ENCODE measurements at places on chromosomes 12 and 14.

DNA sequence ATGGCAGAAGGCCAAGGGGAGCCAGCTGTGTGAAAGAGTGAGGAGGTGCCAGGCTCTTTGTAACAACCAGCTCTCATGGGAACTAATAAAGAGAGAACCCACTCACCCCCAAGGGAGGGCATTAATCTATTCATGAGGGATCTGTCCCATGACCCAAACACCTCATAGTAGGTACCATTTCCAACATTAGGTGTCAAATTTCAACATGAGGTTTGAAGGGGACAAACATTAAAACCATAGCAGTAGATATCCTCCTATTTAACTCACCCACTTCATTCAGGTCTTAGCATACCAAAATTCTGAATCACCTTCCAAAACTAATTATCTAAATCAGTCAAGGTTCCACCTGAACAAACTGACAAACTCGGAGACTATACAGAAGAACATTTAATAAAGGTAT lies 75.3 kb downstream of the PPFIA2 start:
- DNase-seq, result no peak

GRCh38 chr14:96638041-96638855 lies 136.1 kb downstream of the PAPOLA start:
- no peak for DNase-seq

DNA sequence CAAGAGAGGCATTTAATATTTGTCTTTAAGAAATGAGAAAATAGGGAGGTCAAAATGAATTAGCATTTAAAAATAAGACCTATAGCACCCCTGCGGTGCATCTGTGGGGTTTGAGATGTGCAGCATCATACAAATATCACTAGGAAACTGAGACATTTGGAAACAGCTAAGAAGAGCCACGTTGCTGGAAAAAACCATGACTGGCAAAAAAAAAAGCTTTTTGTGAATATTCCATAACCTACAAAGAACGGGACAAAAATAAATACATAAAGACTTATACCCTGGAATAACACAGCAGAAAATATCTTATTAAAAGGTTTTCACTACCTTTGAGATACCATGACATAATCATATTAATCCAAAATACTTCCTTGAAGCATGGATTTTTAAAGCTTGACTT lies 366.2 kb downstream of the PAWR start:
- DNase-seq, result no peak

- DNase-seq, result no peak
Observed at GRCh38 chr12:123787466-123787865, 25.4 kb downstream of the DNAH10 start.

DNA sequence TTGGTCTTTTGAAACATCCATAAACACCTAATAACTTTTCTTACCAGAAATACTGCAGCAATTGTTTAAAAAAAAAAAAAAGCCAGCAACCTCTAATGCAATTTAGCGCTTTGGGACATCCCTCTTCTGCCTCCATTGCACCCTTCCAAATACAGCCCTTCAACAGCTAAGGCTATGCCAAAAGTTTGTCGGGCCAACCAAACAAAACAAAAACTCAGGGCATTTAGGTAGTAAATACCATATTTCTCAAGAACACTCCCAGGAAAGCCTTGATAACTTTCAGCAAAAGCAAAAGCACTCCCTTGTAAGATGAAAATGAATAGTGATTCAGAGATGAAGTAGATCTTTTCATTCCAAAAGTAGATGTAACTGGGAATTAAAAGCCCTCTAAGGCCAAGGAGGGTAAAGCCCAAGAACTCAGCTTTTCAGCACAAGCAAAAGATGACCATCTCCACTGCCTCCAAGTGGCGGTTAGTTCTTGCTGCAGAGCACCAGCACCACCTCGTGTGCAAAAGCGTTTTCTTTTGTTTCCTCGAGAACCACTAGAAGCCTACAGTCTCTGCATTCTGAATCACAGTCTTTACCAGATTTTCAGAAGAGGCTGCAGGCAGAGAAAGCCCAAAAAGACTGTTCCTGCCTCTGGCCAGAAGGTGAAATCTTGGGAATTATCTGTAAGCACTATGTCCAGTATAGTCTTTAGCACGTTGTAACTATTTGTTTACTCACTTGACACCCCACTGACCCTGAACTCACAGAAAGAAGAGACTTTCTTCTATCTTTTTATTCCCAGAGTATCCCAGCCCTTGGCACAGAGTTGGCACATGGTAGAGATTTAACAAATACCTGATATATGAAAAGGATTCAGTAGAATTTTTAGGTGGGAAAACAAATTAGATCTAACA lies 53.1 kb downstream of the SIX6 start:
- DNase-seq, result no peak

- DNase-seq, result no peak
Observed at GRCh38 chr12:5114436-5114835, 70.8 kb downstream of the KCNA5 start.

- no peak for DNase-seq
Observed at GRCh38 chr12:99067171-99067785, 422.2 kb downstream of the APAF1 start.

DNA sequence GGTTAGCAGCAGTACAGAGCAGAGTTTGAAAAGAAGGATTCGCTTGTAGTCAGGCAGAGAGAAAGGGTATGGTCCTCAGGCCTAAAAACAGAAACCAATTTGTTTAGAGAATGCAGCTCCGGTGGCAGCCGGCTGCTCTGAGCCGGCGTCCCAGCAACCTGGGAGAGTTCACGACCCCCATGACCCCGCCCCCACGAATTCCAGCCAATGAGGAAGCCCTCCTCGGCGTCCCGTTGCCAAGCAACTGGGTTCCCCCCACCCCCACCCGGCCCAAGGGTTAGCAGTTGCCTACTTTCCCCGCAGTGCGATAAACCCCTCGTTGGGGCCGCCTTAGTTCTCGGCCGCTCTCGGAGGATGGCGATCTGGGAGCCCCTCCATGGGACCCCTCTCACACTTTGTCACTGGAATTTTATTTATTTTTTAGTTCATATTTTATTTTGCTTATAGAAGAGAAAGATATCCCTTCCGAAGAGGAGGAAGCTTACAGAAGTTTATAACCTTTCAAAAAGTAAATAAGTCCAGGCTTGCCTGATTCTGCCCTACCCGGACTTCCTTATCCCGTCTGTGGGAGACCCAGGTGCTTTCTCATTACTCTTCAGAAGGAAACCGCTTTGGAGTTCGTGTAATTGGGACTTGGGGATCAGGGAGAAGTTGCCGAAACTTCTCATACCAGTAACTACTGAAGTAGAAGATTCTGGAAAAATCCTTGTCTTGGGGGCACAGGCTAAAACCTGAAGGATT lies at the start of gene CCDC60:
Gene CCDC60, plus strand, starts transcription at position 300 of the 741 bp plus-strand sequence. CDS start 448 bp downstream, outside the sequence.
- DNase-seq, result no peak

DNA sequence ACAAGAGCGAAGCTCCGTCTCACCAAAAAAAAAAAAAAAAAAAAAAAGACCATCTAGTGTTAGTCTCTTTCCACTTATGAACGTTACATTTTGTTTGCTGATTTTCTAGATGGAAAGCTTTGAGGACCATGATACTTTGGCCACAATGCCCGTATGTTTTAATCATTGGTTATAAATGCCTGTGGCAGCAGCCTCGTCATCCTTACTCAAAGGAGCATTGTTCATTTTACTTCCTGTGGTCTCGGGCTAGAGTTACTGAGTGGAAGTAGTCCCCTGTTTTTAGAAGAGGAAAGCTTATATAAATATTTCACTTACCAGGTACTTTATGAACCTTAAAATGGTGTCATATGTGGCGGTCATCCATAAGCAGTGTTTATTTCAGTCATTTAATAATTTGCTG lies 359.9 kb downstream of the AEBP2 start:
- DNase-seq, result no peak

- DNase-seq, result no peak
Observed at GRCh38 chr12:108712165-108712924, 19.0 kb downstream of the CORO1C start.

- DNase-seq, result no peak
Observed at GRCh38 chr12:13386323-13387039, 190.0 kb downstream of the EMP1 start.

DNA sequence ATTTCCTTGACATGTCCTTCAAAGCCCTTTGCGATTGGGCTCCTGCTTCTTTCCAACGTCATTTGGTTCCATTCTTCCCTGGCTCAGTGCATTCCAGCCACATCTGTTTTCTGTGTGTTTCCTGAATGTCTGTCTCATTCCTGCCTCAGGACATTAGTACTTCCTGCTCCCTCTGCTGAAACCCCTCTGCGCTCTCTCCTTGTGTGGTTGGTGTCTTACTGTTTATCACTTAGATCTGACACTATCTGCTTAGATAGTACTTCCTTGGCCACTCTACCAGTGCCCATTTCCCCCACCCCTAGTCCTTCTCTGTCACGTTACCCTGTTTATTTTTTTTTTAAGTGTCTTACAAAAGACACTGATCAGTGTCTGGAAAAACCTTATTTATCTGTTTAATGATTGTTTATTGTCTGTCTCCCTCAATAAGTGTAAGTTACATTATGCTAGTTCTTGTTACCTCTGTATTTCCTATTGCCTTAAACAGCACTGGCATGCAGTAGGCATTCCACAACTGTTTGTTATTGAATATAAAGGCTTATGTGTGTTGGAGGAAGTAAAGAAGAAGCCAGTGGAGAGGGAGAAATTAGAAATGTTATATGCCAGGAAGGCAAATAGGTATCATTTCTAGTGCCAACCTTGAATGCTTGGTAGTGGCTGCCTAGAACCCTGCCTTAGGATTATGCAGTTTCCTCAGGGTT lies 21.5 kb downstream of the DYRK2 start:
- DNase-seq, result no peak

DNA sequence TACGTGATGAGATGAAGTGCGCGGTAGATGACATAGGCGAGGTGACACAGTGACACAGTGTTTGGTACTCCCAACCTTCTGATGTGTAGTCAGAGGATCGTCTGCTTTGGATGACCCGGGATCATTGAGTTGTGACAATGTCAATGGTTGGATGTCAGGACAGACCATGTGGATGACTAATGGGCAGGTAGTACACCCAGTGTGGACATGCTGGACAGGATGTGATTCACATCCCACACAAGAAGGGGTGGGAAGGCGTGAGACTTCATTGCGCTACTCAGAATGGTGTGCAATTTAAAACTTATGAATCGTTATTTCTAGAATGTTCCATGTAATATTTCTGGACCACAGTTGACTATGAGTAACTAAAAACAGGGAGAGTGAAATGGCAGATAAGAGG lies 23.8 kb downstream of the MAP3K9 start:
- no peak for DNase-seq

DNA sequence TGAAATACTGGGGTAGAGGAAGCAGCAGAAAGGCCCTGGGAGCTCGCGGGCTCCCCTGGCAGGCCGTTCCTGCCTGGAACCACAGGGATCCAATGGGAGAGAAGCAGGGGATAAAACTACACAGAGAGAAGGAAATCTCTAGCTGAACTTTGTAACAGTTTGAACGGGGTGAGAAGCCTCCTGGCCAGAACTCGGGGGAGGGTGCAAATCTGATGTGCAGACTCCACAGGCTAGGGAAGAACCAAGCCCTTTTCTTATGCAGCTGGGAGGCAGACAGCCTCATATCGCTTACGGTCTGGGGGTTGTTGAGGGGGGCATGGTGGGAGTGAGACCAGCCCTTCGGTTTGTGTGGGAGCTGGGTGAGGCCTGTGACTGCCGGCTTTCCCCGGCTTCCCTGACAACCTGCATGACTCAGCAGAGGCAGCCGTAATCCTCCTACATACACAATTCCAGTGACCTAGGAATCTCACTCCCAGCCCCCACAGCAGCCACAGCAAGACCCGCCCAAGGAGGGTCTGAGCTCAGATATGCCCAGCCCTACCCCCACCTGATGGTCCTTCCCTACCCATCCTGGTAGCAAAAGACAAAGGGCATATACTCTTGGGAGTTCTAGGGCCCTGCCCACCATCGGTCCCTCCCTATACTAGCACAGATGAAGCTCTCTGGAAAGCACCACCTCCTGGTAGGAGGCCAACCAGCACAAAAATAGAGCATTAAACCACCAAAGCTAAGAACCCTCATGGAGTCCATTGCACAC lies 143.0 kb downstream of the TMTC1 start:
- no peak for DNase-seq

DNA sequence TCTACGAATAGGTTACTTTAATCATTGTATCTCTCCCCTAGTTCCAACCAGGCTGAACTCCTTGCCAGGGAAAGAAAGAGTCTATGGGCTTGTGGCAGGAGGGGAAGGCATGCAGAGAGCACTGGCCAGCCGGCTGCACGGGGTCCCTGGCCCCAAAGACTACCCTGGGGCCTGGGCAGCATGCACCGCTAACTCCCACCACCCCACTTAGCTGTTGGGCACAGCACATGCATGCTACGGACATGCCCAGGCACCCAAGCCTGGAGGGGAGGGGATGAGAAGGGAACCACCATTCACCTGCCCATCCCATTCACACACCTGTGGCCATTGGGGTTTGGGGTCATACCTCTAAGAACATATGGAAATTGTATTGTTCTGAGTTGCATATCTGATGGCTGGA lies 94.1 kb downstream of the PIK3C2G start:
- no peak for DNase-seq

DNA sequence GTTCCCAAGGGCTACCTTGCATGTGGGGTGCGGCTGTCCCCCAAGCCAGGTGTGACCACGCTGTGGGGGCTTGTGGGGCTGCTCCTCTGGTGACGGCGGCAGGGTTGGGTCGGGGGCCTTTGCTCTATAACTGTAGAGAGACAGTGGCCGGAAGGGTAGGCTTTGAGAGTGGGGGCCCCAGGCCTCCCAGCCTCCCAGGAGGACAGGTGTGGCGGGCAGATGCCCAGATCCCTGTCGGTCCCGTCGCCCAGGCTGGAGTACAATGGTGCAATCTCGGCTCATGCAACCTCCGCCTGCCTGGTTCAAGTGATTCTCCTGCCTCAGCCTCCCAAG lies 2.7 kb upstream of the GPR132 start:
- no peak for DNase-seq

- no peak for DNase-seq
Observed at GRCh38 chr12:7555752-7556151, 52.2 kb upstream of the CD163 start.

DNA sequence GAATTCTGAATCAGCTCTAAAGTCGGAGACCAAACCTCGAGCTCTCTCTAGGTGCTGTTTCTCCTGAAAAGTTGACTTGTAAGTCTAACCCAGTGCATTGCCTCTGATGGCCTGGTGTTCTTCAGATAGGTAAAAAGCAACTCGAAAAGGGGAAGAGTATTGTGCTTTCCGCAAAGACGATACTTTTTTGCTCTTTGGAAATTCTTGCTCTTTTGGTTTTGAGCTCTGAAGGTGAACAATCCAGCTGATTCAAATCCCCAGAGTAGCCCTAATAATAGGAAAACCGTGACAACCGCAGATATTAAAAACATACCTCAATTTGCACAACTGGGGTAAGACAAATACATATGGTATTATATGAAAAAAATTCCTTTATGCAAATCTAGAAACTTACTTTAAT lies 447.4 kb downstream of the RAD51B start:
- no peak for DNase-seq

GRCh38 chr12:98745578-98746391 lies 100.7 kb downstream of the APAF1 start:
- peak; percentile 4 for DNase-seq

Data from activated CD4-positive, alpha-beta T cell treated with anti-CD3 and anti-CD28 coated beads, Interleukin-2, amount 50 U/mL, for 4 hours (primary cell).